ENCODE measurements at places on chromosomes 3 and 15.

DNA sequence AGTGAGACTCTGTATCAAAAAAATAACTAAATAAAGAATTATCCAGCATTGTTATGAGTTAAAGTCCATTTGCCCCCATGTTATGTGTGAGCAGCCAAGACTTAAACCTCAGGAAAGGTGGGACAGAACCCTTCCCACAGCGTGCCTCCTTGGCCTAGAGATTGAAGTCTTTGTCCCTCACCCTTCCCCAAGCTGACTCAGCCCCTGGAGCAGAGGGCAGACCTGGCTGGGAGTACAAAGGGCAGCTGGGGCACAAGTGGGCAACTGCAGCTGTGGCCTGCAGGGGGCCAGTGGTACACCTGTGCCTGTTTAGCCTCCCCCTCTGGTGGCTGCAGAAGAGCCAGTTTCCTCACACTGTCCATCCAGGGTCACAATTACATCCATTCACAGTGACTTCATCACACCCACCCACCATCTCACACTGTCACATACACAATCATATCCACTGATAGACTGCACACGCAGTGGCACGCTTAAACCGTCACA, 940 bp upstream of the ACY1 start:
- DNase-seq: no peak

GRCh38 chr15:39781147-39781966, 1.3 kb downstream of the FSIP1 start:
- no peak for DNase-seq

GRCh38 chr15:78810362-78811123, 721 bp downstream of the ADAMTS7 start:
- no peak for DNase-seq

DNA sequence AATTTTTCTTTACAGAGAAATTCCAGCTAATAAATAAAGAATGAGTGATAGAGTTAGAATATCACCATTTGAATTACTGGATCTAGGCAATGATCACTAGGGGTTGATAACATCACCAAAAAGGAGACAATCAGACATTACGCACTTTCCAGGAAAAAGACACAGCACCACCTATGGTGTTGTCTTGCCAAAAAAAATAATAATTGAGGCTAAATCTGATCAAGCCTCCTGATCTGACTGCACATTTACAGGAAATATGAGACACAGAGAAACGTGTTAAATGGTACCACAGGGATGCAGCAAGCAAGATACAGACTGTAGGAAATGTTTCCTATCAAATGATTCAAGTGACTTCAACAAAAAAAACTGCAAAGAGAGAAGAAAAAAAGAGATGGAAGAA, 92.8 kb downstream of the EOMES start:
- DNase-seq: no peak

GRCh38 chr3:16769525-16769924, 115.2 kb upstream of the PLCL2 start:
- no peak for DNase-seq

GRCh38 chr15:58037723-58038301, 27.7 kb downstream of the ALDH1A2 start:
- DNase-seq: no peak

DNA sequence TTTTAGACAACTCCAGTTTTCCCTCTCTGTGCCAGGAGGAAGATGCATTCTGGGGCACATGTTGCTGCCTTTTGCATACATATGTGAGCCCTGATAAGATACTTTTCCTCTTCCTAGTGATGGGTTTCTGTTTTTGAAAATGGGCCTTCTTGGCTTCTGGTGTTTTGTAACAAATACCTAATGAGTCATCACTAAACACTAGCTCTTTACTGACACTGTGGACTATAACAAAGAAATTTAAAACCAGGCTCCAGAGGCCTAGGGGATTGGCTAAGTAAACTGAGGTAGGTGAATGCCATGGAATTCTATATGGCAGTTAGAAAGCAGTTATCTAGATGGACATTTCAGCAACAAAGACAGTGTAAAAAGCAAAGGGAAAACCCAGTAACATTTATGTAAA, 93.4 kb upstream of the NR2E3 start:
- DNase-seq: no peak

DNA sequence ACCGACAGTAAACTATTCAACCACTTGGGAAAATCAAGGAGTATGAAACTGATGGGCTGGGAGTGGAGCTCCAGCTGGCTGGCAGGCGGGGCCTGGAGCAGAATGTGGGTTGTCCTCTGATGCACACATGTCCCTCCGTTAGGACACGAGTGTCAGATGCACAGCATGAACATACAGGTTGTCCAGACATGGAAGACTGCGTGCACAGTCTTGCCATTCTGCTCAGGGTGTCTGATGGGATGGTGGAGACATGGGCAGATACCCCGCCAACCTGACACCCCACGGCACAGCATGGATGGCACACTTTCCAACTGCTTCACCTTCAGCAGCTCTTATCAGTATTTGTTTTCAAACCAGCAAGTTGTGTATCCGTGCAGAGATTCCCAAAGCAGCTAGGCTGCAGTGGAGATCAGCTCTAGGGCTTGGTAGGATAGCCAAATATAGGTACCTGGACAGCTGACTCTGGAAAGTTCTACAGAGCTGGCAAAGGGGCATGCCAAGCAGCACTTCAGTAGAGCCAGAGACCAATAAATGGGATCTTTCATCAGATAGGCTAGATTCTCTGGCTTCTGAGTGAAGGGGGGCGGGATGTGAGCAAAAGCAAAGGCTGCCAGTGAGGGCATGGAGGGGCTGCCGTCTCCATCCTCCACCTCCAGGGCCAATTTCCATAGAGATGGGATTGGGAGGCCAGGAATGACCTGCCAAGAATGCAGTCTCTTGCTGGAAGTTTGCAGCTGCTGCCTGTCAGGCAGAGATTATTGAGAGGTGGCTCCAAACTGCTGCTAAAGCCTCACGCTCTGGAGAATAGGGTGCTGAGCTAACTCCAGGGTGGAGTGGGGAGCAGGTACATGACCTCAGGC, 47.2 kb upstream of the KY start:
- no peak for DNase-seq

GRCh38 chr3:70249509-70250160, 62.8 kb downstream of the MDFIC2 start:
- DNase-seq: no peak

DNA sequence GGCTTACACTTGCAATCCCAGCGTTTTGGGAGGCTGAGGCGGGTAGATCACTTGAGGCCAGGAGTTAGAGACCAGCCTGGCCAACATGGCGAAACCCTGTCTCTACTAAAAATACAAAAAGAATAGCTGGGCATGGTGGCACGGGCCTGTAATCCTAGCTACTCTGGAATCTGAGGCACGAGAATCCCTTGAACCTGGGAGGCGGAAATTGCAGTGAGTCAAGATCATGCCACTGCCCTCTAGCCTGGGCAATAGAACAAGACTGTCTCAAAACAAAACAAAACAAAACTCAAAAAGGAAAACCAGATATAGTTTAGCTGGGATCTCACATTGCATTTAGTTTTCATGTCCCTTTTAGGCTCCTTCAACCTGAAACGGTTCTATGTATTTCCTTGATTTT, 2.9 kb upstream of the USP50 start:
- no peak for DNase-seq

- DNase-seq: no peak
Observed at GRCh38 chr3:51874889-51875288, 512 bp downstream of the IQCF5 start.

GRCh38 chr15:22980189-22981050, at the start of gene CYFIP1:
Gene CYFIP1 (minus strand): TSS chr15:22980368. CDS start chr15:22947285, 33,083 bp downstream.
- DNase-seq: no peak

- no peak for DNase-seq
Observed at GRCh38 chr3:184134746-184135148, 411 bp upstream of the EIF2B5 start.

DNA sequence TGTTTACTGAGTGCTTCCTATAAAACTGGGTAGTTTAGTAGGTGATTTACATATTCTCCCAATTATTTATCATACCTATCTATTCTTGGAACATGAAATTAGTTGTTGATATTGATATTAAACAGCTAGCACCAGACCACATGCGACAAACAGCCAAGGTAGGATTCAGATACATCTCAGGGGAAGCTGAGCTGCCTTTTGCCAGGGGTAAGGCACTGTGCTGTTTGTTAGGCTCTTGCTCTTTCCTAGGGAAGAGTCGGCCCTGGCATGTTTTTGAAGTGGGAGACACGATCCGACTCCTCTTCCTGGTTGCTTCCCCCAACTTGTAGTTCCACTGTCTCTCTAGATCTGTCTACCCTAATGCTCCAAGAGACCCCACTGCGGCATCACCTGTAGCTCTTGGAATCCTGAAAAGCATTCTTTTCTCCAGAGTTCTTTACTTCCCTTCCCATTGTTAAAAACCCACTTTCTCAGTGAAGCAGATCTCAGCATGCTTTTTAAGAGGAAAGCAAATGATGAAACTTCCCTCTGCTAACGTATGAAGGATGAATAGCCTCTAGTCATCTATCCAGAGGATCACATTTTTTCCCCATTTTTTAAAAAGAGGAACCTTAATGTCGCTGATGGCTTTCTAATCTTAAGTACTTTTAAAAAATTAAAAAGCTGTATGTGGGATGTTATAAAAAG, 138.4 kb downstream of the GHSR start:
- no peak for DNase-seq

GRCh38 chr15:67967871-67968431, 86.2 kb upstream of the PIAS1 start:
- no peak for DNase-seq

GRCh38 chr15:41018534-41018933, 65.3 kb downstream of the CHAC1 start:
- no peak for DNase-seq

DNA sequence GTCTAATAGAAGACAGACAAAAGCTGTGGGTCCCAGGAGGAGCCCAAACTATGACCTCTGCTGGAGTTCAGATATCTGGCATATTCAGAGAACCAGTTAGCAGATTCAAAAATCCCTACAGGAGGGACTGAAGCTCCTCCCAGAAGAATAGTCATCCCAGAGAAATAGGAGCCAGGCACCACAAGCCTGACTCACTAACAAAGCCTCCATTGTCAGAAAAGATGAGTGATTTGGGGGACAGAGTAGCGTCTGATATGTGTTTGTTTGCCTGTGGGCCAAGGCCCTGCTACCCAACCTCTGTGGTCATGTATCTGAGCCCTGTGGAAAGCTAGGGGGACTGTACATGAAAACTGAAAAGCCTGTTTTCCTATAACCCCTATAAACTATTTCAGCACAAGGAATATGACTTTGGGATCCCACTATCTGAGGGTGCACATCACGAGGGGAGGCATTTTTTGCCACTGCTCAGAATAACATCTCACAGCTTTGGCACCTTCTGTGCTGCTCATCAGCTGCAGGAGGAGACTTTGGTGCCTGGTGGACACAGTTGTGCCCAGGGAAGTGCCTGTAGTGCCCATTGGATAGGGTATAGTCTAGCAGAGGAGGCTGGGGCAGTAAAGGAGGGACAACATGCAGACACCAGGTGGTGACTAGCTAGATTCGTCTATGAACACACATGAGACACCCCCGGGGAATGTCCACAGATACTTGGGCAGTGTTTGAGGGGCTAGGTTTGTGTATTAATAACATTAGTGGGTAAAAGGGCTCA, 9.7 kb upstream of the LARP6 start:
- DNase-seq: no peak

All from activated T-helper 9 cell treated with anti-CD3 and anti-CD28 coated beads, Interleukin-2, amount 50 U/mL, for 16 hours (primary cell).